BE2C (cell line): ENCODE measurements at places on chromosomes 1 and 21.

- no peak for DNase-seq
Measured at GRCh38 chr21:32909393-32909792, 116.3 kb upstream of the OLIG2 start.

DNA sequence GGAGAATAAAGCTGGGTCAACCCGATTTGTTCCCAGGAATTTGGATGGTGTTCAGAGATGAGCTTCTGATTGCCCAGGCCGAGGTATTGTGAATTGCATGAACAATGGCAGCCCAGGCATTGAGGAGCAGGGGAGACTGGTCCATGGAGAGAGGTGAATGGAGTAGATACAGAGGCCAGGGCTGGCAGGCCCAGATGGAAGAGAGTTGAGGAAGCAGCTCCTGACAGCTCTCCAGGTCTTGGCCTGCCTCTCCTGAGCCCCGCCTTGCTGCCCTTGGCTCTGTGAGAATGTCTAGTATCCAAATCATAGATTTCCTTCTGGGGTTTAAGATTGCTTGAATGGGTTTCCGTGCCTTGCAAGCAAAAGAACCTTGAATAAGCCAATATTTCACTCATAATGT lies 11.5 kb downstream of the ABCA4 start:
- DNase-seq, result no peak

GRCh38 chr1:33725037-33725436 lies 138.8 kb upstream of the HMGB4 start:
- DNase-seq, result no peak

GRCh38 chr1:237120683-237121082 lies 78.7 kb downstream of the RYR2 start:
- DNase-seq, result no peak

GRCh38 chr1:8856689-8857412 lies 21.6 kb downstream of the ENO1 start:
- DNase-seq, result no peak

- no peak for DNase-seq
Measured at GRCh38 chr1:171292799-171293198, 21.2 kb upstream of the FMO4 start.

GRCh38 chr1:25890239-25891034 lies 14.9 kb upstream of the PAQR7 start:
- no peak for DNase-seq

GRCh38 chr1:203366476-203366875 lies 15.6 kb upstream of the FMOD start:
- DNase-seq, result no peak

- DNase-seq, result no peak
Measured at GRCh38 chr1:22880174-22880601, 92.5 kb downstream of the LACTBL1 start.

DNA sequence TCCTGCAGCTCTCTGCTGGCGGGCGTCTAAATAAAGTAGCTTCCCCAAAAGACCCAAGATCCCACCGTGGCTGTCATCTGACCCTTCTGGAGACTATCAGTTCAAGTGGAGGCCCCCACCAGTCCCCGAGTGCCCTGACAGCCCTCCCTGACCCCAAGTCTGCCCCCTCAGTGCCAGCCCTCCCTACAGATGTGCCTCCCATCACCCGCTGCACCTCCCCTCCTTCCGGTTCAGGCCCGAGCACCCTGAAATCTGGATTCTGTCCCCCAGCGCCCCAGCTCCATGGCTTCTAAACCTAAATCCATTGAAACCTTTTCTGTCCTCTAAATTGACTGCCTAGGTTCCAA lies 595 bp downstream of the IL10RB start:
- DNase-seq, result no peak

DNA sequence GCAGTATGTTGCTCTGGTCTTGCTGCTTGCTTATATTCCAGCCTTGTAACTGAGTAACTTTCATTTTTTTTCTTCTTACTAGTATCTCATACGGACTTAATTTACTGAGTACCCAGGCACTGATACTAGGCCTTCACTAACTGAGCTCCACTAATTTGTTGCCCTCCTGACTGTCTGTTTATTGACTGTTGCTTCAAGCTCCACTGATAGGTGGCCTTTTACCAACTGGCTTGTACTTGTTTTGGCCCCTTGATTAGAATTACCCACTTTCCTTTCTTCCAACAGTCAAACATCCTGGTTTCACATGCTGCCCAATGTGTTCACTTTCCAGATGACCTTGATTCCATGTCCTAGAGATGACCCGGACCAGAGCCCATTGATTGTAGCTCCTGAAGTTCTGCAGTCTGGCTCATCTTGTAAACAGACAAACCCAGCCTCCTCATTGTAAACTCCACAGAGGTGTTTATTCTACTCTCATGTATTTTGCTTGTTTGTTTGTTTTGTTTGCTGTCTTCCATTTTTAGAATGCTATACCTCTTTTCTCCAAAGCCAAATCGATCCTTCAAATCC lies 27.7 kb downstream of the RGS1 start:
- DNase-seq, result no peak

- DNase-seq, result no peak
Measured at GRCh38 chr21:16676391-16676790, 836.5 kb upstream of the CXADR start.

DNA sequence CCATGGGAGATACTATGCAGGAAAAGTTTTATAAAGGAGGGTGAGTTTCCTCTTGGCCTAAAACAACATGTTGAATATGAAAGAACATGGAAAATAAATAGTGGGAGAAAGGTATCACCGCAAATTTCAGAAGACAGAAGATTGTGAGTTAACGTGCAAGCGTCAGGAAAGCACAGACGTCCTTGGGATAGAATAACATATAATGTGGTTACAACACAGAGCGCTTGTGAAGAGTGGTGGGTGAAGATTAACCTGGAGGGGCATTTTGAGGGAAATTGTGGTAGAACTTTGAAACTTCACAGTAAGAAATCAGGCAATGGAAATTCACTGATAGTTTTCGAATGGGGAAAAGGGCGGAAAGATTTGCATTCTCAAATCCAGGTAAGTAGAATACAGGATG lies 47.3 kb downstream of the NEGR1 start:
- no peak for DNase-seq

DNA sequence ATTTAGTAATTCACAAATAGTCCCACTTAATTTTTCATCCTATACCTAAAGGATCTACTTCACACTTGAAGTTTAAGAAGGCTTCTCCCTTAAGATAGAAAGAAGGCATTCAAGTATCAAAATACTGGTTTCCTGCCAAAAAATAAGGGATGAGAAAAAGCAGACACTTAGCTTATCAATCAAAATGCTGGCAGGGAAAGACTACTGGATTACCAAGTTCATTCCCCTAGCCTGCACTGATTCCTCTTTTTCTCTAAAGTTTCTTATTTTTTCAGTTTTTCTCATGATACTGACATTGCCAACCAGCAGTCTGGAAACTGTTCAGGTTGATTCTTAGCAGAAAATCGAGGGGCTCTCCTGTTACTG lies 204.6 kb downstream of the GABPA start:
- no peak for DNase-seq

DNA sequence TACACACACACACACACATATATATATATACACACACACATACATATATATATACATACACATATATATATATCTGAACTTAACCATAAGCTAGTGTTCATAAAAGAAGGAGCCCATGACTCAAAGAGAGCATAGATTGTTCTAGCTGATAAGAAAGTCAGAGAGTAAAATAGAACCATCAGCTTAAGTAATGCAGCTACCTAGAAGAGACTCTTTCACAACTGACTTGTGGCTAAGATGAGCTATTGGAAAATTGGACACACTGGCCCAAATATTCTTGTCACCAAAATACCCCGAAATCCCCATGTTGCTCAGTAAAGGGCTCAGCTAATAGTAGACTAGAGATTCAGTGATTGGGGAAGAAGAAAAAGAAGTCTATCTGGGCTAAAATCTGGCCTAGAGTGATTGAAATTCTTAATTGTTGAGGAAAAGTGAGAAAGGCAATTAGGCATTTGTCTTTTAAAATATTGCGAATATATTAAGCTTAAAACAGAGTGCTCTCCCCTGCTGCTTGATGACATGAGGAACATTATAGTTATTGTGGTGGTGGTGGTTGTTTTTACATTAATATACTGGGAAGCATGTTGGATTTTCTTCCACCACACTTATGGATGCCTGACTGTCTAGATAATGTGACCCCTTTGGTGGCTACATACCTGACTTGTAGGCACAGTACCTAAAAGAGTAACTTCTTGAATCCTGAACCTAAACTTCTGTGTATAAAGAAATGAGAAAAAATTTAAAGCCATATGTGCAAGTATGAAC lies 6.3 kb downstream of the SLAMF1 start:
- DNase-seq, result no peak

GRCh38 chr1:94045465-94046056 lies 75.4 kb downstream of the ABCA4 start:
- peak; percentile 35 for DNase-seq

GRCh38 chr1:35539073-35539823 lies 18.0 kb downstream of the KIAA0319L start:
- no peak for DNase-seq

DNA sequence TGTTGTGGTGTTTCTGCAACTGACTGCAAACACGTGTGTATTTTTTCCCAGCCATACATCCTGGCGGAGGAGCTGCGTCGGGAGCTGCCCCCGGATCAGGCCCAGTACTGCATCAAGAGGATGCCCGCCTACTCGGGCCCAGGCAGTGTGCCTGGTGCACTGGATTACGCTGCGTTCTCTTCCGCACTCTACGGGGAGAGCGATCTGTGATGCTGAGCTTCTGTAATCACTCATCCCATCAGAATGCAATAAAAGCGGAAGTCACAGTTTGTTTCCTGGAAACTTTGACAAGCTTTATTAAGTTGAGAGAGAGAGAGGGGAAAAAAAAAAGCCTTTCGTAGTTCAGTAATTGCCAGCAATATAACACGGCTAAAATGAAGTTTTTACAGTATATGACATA lies 32.7 kb upstream of the MTR start:
- DNase-seq, result no peak

DNA sequence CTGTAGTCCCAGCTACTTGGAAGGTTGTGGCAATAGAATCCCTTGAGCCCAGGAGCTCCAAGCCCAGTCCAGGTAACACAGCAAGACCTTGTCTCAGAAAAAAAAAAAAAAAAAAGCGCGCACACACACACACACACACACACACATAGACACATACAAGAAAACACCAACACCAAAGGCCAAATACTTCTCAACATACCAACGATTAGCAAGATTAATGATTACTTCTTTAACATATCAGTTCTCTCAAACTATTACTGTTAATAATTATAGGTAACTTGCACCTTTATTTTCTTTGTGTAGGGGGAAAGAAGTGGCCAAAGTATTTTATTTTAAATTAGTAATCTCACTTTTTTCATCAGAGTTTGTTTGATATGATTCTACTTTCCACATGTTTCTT lies 289.5 kb upstream of the ADGRL2 start:
- no peak for DNase-seq

GRCh38 chr1:12085643-12086260 lies 22.6 kb downstream of the TNFRSF8 start:
- DNase-seq, result no peak

DNA sequence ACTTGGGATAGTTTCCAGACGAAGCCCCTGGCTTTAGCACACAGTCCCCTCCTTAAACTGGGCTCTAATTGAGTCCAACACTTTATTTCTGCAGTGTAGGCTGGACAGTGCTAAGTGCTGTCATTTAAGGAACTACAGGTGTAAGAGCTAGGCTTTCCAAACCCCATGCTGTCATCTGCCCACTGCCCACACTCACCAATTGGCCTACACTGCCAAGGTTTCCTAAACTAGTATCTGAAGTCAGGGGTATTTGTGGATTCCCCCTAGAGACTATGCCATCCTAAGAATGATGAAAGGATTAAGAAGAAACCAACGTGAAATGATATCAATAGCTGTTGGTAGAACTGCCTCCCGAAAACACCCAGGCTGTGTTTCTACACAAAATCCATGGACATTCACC lies 160.9 kb downstream of the TBX15 start:
- DNase-seq, result no peak

DNA sequence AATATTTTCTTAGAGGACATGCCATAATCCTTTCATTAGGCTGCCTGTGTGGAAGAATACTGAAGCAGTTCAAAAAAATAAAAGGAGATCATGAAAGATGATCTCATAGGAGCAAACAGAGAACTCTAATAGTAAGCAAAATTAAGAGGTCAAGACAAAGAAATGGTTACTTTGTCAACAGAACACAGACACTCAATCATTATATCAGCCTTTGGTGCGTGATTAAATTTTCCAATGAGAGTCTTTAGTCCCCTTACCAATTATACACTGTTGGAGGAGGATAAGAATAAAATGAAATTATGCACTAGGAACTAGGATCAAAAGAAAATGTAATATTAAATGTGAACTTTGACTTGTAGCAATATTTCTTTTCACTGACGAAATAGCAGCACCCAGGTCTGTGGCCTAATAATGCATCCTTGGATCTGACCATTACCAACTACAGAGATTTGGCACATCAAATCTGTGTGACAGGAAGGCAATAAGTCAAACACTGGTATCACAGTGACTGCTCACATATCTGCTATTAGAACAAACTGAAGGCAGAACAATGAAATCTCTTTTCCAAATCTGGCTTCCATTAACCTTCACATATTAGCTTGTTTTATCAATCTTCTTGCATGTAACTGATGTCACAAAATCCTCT lies 1812.9 kb downstream of the PLA2G4A start:
- no peak for DNase-seq

DNA sequence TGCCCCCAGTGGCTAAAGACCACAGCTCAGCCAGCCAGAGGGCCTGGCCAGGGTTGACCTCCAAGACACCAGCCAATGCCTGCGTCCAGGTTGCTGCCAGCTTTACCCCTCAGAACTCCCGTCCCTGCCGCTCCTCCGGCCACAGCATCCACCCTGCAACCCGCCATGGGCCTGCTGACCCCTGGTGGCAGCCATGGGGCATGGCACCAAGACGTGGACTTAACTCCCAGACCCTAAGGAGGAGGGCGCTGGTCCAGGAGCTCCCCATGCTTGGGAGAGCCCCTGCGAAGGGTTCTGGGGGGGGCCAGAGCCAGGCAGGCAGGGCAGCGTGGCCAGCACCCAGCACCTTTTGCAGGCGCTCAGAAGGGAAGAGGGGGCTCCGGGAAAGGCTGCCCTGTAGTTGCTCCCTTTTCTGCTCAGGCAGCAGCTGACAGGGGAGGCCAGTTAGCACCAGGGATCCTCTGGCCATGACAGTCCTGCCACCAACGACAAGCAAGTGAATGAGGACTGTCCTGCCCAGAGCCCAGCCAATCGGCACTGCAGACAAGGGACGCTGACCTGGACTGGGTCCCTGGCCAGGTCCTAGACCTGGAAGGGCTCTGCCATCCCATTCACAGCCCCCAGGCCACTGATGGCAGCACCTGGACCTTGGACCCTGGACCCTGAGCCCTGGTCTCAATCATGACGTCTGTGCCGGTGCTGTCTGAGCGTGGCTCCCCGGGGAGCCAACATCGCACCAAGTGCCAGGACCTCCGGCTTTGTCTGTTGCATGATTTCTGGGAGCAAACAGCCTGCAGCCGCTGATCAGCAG lies 246.2 kb downstream of the NPHP4 start:
- DNase-seq, result peak; percentile 68

DNA sequence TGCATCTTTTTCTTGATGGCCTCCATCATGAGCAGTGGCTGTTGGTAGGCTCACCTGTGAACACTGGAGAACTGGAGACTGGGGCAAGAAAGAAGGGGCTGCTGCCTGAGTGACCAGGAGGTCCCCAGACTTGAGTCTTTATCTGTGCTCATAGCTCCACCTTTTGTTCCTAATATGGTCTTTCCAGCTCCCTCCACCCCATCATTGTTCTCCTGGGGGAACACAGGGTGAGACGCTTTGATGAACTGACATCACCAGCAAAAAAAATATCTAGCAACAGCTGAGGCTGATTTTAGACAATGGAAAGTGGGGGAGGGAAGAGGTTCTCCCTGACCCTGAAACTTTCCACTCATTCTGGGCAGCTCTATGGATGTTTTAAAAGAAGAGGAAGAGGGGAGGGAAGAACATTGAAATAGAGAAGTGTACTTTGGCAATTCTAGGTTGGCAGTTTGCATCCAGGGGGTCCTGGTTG lies at the start of gene TPM3:
TSS of gene TPM3 (minus strand) at position 111 of the 472 bp plus-strand sequence. CDS start at position 29, 82 bp downstream.
- no peak for DNase-seq
